Ureter (tissue), 1 donor: ENCODE measurements at places on chromosomes 1 and 21.

- DNase-seq, result peak; percentile 18
Observed at GRCh38 chr1:26702680-26703038, 6.8 kb downstream of the ARID1A start.

DNA sequence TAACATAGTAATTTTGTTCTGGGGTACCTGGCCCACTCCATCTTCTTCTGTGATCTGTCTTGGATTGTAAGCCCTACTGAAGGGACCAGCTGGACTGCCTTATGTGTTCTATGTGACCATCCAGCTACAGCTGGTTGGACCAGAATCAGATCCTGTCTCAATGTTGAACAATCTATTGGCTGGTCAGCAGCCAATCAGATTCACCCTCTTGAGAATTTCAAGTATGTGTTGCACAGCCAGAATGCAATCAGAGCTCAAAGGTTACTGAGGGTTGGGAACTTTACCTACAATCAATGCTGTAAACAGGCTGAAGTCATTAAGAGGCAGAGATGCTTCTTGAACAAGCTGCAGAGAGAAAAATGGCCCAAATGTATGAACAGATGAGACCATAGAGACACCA, 61.9 kb downstream of the KCNC4 start:
- DNase-seq, result no peak

DNA sequence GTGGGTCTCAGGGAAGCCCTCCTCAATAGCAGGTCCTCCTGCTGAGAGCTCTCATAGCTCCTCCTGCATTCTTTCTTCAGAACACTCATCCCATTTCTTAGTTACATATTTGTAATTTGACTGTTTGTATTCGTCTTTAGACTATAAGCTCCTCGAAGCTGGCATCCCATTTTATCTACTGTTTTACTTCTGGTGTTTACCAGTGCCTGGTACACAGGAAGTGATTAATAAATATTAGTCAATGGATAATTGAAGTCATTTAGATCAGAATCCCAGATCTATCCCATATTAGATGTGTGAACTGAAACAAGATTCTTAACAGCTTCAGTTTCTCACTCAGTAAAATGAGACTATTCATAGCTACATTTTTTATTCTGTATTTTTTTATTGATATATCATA, 88.7 kb downstream of the PLPP3 start:
- no peak for DNase-seq

GRCh38 chr1:143661418-143662101, 310.2 kb downstream of the FAM72C start:
- no peak for DNase-seq

GRCh38 chr1:175853681-175854080, 110.3 kb upstream of the TNR start:
- no peak for DNase-seq

DNA sequence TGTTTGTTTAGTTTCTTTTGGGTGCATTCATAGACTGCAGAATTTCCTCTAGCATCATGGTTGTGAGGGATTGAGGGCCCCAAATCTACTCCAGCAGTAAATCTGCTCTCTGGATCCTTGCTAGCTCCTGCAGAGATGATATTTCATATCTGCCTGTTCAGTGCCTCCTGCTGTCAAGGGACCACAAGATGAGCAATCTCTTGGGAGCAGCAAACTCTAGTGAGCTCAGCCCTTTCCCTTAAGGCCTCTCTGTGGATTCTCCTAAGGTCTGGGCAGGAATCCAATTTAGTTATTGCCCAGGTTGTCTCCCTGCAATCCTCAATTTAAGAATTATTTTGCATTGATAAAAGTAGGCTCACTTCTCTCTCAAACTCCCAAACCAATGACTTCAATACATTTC, 76.9 kb downstream of the RGS18 start:
- no peak for DNase-seq

DNA sequence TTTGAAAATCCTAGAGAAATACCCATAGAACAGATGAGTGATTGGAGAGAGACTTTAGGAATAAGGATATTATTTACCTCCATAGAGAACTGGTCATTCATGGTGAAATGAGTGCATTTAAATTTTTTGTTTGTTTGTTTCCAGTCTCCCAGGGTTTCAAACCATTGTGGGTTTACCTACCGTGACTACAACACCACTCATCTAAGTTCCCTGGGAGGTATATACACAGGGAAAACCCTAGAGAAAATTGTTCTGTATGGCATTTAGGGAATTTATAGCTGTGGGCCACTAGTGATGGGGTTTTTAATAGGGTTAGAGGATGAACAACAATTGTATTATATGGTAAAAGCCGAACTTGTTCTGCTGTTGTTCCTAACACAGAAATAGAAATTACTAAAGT, 109.2 kb downstream of the USP25 start:
- DNase-seq, result no peak

DNA sequence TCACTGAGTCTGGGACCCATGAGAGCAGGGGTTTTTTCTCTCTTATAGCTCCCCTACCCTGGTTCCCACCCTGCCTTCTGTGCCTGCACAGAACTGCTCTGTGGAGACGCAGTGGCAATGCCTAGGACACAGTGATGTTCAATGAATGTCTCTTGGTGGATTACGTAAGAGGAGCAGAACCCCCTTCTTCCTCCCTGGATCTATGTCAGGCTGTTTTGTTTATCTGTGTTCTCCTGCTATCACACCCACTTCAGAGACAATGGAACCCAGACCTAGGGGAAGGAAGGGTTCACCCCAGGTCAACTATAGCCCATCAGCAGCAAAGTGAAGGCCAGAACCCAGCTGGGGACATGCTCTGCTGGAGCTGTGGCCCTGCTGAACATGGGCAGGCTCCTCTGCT, 2.0 kb downstream of the HPCAL4 start:
- DNase-seq, result no peak

- DNase-seq, result no peak
Observed at GRCh38 chr21:43880111-43880985, 15.3 kb downstream of the AGPAT3 start.

- no peak for DNase-seq
Observed at GRCh38 chr21:28226563-28226962, 766.1 kb downstream of the LTN1 start.
